HFFc6 (cell line): ENCODE measurements at places on chromosomes 5 and 9. TPM values are rescaled to one million over a fixed set of nuclear protein-coding genes. Genes with fewer than 3 reads are reported as not detected.

Gene SSBP2
- 20.4 to 27.1 TPM (median 24.3 TPM) in 3 replicates for total RNA-seq

Gene RAB3C
- total RNA-seq: not detected in 3 replicates

Gene CFAP77
- not detected in 3 replicates for total RNA-seq

Gene SMC5
- 16.9 to 20.3 TPM (median 18.1 TPM) in 3 replicates for total RNA-seq

DNA sequence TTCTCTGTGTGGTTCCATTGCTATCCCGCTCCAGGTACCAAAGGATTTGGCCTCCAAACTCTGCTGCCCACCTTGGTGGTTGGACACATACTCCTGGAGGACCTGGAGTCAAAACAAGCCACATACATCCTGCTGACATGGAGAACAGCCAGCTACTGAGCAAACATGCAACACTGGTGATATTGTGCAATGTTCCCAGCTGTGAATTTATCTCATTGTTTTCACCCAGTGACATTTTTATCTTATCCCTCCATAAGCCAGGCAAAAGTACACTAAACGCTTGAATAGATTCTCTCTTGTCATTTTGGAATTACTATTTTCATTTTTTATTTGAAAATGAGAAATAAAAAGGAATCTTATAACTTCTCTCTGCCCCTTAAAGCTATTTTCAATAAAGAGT lies 11.1 kb upstream of the CTSL start:
- peak overlapping the region; percentile 86 for H3K4me3 ChIP-seq
- no peaks in the 10 kb centered on the region for H3K36me3 ChIP-seq
- H3K4me1 ChIP-seq: peaks cover 52% of the 10 kb centered on the region
- peak; percentile 57 for DNase-seq
- peak overlapping the region; percentile 94 for H3K27ac ChIP-seq

GRCh38 chr9:18947892-18948339 lies 85.1 kb downstream of the SAXO1 start:
- no peaks in the 10 kb centered on the region for H3K4me1 ChIP-seq
- H3K4me3 ChIP-seq: no peak overlapping the region
- no peaks in the 10 kb centered on the region for H3K36me3 ChIP-seq
- no peak overlapping the region for H3K27ac ChIP-seq

DNA sequence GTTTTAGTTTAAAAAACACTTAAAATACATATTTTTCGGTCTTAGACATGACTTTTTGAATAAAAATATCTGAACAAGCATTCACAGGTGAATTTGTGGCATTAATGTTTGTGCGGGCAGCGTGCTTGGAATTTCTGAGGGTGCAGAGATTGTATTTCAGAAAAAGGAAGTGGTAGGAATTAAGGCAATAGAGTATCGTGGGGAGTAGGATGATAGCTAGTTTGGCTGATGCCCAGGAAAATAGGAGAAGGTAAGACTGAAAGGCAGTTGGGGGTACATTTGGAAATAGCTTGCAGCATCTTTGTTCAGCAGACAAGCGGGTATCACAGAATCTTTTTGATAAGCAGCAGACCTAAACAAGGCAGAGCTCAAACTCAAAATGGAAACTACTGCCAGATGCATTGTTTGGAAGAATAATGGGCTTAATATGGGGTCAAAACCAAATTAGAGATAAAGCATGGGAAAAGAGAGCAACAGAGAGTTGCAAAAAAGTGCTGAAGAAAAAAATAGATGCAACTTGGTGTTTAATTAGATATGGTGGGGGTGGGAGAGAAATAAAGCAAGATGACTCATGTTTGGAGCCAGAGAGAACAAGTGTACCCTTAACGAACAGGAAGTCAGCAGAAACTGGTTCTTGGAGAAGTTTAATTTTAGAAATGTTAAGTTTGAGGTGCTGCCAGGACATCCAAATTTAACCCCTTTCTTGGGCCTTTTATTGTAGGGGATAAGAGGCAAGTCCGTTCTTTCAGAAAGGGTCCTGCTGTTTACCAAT lies 85.7 kb upstream of the ARRDC3 start:
- H3K36me3 ChIP-seq: no peaks in the 10 kb centered on the region
- H3K4me3 ChIP-seq: peak overlapping the region; percentile 49; the same call in 1 of the 2 replicates
- H3K27ac ChIP-seq: no peak overlapping the region
- H3K4me1 ChIP-seq: peaks cover 10% of the 10 kb centered on the region
- no peaks in the 10 kb centered on the region; the same call in 1 of the 2 replicates for H3K27me3 ChIP-seq
- no peak for DNase-seq

DNA sequence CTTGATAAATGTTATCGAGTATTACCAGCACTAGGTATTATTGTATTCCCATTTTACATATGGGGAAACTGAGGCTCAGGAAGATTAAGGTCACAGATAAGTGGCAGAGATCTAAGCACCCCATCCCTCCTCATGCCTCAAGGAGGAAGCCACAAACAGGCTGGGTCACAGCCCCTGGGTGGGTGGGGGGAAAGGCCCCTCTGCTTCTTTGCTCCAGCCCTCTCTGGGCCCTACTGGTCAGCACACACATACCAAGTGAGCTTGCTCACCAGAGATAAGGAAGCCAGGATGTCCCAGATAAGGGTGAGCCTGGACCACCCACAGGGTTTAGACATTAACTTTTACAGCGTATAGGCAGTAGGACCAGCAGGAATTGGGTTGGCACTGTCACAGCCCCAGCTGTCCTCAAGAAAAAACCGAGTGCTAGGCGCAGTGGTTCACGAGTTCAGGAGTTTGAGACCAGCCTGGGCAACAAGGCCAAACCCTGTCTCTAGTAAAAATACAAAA lies 45.3 kb downstream of the STK10 start:
- no peak for DNase-seq
- peaks cover 55% of the 10 kb centered on the region for H3K4me1 ChIP-seq
- peaks cover 3% of the 10 kb centered on the region; the same call in 1 of the 2 replicates for H3K27me3 ChIP-seq
- H3K36me3 ChIP-seq: peaks cover 14% of the 10 kb centered on the region
- no peak overlapping the region for H3K4me3 ChIP-seq
- no peak overlapping the region; the same call in 1 of the 2 replicates for H3K27ac ChIP-seq
